ENCODE measurements at places on chromosomes 13 and 19.

DNA sequence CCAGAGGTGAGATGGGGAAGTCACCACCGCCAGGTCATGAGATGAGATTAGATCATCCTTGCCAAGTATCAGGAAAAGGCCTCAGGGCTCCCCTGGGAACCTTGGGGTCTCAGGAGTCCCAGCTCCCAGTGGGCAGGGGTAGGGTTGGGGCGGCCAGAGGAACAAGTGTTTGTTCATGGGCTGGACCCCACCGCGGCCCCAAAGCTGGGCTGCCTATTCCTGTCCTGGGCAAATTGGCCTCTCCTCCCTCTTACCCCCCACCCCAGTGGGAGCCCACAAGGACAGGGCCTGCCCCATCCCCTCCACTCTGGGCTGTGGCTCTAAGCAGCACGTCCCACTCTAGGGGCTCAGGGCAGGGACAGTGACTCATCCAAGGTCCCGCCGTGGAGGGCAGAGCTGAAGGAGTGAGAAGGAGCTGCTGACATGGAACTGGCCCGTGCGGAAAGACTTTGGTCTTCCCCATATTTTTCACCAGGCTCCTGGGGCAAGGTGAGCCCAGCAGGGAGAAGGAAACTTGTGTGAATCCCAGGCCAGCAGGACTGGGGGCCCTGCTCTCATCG lies 4.0 kb upstream of the HCN2 start:
- DNase-seq: no peak

- no peak for DNase-seq
These were observed 269.6 kb downstream of the DNAJC15 start for GRCh38 chr13:43293008-43293407.

GRCh38 chr19:23399443-23399842 lies 4.2 kb upstream of the ZNF91 start:
- DNase-seq: no peak

- DNase-seq: no peak
These were observed 406.9 kb downstream of the LIG4 start for GRCh38 chr13:107808389-107808788.

DNA sequence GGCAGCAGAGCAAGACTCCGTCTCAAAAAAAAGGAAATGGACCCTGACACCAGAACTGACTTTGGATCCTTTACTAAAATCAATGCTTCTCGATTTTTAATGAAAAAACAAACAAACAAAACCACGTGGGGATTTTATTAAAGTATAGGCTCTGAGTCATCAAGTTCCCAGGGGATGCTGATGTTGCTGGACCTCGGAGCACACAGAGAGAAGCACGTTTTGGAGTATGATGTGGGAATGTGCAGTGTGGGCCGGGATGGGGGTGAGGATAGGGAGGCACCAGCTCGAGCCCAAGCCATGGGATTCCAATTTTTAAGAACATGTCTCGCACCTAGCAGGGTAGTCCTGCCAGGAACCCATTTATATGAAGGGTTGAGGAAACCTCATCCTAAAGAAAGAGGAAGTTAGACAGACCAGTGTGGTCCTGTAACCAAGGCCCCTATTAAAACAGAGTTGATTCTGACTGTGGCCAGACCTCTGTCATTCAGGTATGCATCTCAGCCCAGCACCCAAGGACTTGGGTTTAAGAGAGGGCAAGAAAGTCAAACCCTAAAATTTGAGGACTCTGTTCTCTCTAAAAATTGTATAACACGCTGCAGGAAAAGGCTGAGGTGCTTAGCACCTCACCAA lies 6.4 kb downstream of the FLT1 start:
- no peak for DNase-seq

GRCh38 chr19:29517946-29518345 lies 7.8 kb upstream of the VSTM2B start:
- peak; percentile 8 for DNase-seq

DNA sequence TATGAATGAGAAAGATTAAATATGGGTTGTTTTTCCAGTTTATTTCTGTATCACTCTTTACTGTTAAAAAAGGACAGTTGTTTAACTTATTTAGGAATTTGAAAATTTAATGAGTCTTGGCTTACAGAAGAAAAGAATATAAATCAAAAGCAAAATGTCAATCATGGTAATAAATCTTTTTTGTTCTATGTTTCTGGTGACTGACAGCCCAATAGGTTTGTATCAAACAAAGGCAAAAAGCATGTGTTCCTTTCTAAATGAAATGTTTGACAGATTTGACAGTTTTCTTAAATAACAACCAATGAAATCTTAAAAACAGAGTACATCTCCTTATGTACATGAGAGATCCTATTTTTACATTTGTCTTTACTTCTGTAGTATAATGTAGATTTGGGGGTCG lies 11.0 kb downstream of the PCDH9 start:
- no peak for DNase-seq

GRCh38 chr13:40589285-40590109 lies 76.9 kb downstream of the FOXO1 start:
- peak; percentile 47 for DNase-seq

- DNase-seq: peak; percentile 64
These were observed 1.1 kb downstream of the FOXO1 start for GRCh38 chr13:40665126-40666044.

- no peak for DNase-seq
These were observed 3.0 kb downstream of the TTYH1 start for GRCh38 chr19:54418030-54418929.

DNA sequence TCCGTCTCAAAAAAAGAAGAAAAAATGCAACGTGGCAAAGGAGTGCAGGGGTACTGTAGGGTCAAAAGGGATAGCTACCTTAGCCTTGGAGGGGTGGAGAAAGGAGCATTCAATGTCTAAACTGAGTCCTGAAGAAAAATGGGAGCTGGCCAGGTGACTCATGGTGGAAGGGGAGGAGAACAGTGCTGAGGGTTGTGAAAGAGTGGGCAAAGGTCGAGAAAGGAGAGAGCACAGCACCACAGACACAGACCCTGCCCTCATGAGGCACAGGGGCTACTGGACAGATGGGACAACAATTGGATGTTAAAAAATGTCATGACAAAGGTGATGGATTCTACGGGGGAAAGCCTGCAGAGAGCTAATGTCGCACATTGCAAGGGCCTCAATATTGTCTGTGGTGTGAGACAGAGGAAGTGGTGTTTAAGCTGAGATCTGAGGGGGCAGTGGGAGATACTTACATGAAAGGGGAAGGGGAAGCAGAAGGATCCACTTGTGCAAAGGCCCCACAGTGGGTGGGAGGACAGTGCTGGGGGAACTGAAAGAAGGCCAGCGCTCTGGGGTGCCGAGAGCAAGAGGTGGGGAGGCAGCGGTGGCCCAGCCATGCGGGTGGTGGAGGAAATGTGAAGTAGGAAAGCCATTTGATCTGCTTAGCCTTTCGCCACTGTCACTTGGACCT lies 42.9 kb upstream of the URAD start:
- peak; percentile 51 for DNase-seq

DNA sequence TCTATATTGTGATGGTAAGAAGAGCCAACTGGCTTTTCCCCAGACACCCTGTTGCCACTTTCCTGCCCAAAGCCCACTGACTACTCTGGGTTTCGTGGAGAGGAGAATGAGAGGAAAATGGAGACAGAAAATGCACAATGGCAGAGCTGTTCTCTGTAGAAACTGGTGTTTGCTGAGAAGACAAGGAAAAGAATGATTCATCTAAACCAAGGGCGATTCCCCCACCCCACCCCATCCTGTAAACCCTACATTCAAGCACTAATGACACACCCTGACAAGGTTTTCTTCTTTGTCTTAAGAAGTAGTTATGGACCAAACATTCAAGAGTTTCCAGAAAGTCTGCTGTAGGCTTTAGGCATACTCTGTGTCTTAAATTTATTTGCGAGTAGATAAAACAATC lies 68.8 kb downstream of the DOCK9 start:
- no peak for DNase-seq

Measured in Right ventricle myocardium superior (tissue), 1 donor.